ENCODE measurements at places on chromosomes 7 and 10.

DNA sequence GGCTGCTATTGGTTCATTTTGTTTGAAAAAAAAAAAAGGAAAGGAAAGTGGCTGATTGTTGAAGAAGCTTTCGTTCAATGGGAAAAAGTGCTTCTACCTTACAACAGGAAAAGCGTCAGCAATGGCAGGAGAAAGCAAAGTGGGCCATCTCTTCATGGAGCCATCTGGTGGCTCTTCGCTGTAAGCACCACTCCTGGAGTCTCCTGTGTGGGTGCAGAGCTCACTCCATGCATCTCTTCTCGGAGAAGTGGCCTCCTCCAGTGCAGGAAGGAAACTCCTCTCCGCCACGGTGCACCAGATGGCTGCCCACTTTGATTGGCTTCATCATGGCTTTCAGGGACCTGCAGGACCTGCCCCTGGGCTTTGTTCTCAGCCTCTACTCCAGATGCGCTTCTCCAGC is 250.9 kb downstream of the PTEN start:
- no peak for DNase-seq

DNA sequence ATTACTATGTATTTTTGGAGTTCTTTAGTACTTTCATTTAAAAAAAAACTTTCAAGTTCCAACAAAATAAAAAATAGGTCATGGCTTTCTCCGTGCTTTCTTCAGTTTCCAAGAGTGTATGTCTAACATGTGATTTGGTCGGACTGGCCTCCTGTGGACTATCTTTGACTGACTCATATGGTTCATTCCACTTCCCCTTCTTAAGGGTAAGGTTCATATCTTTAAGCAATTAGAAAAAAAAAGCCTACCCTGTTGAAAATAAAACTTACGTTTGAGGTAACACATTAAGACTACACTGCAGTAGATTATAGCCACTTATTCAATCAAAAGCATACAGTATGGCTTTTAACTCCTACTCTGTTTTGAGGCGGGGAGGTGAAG is 112.8 kb upstream of the AHR start:
- no peak for DNase-seq

- DNase-seq, result no peak
These were observed 5.7 kb downstream of the ZNF783 start for GRCh38 chr7:149267733-149268132.

- DNase-seq, result no peak
These were observed 114.0 kb downstream of the MLLT10 start for GRCh38 chr10:21648040-21648439.

DNA sequence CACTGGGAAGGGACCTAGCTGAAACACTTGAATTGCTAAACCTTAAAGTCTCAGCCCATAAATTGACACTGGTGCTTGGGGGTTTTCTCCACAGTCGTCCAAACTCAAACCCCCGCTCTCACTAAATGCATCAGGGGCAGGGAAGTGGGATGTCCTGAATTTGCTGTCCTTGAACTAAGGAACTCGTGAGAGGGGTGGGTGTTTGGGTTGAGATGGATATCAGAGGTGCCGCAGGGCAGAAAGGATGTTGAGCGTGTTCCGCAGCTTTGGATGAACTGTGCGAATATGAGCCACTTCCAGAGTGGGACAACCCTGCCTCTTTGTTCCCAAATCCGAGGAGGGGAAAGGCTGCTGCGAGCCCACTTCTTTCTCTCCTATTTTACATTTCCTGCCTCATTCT is 90.3 kb upstream of the LYZL2 start:
- no peak for DNase-seq

GRCh38 chr10:14163377-14164086 is 167.2 kb downstream of the FRMD4A start:
- DNase-seq, result no peak

- DNase-seq, result no peak
These were observed 490.8 kb upstream of the GRM3 start for GRCh38 chr7:86152926-86153325.

- DNase-seq, result no peak
These were observed 10.0 kb downstream of the FAM171A1 start for GRCh38 chr10:15361131-15361530.

GRCh38 chr7:148967032-148967372 is 61.3 kb downstream of the PDIA4 start:
- no peak for DNase-seq

- no peak for DNase-seq
These were observed 6.5 kb downstream of the COBL start for GRCh38 chr7:51310131-51310583.

GRCh38 chr7:151240942-151241754 is 7.3 kb downstream of the SMARCD3 start:
- no peak for DNase-seq

- no peak for DNase-seq
These were observed 31.8 kb downstream of the GSTO2 start for GRCh38 chr10:104300736-104301292.

- DNase-seq, result no peak
These were observed 16.1 kb upstream of the DMBT1 start for GRCh38 chr10:122544493-122544892.

- DNase-seq, result no peak
These were observed 171.9 kb upstream of the CACNA2D1 start for GRCh38 chr7:82615527-82615926.

GRCh38 chr7:156927571-156928405 is 21.7 kb upstream of the NOM1 start:
- no peak for DNase-seq

GRCh38 chr10:33602278-33602677 is 267.8 kb upstream of the NRP1 start:
- DNase-seq, result no peak

DNA sequence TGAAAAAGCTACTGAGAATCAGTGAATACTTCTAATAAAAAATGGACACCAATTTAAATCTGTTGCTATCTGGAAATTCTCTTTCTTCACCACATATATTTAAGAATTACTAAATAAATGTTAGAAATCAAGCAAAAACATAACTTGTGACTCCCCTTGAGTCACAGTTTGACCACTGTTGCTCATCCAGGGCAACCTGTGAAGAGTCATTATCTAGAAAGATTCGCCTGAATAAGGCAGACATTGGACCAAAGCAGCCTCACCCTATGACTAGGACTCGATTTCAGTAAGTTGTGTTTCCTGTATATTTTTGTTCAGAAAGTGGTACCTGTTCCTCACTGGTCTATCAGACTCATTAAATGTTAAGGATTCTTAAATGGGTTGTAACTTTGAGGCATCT is 572.4 kb downstream of the ATRNL1 start:
- no peak for DNase-seq

DNA sequence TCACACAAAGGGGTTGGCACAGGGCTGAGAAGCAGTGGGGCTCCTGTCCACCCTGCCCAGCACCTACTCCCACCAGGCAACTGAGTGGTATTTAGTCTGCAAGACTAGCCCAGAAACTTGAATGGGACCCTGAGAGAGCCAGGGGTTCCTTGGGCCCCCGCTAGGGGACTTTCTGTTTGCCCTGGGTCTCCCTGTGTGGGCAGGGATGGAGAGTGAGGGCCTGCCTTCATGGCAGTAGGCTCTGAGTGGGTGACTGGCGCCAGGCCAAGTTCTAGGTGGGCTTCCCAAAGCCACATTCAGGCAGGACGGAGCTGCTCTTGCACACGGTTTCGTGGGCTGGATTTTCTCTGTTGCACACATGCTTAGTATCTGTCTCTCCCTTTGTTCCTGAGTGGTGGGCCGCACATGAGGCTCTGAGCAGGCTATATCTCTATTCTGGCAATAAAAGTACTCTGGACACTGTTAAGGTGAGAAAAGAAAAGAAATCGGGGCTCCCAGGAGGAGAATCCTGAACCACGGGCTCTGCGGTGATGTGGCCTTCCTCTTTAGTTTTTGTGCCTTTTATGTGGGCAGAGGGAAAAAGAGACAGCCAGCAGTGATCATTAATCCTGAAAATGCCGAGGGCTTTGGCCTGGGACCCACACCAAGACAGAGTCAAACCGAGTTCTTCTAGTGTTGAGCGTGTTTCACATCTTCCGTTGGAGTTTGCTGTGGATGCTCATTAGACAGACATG is 26.9 kb downstream of the IL2RA start:
- no peak for DNase-seq

- DNase-seq, result no peak
These were observed 89.6 kb downstream of the LCOR start for GRCh38 chr10:96921655-96922054.

- no peak for DNase-seq
These were observed 26.3 kb upstream of the ITGB8 start for GRCh38 chr7:20304366-20304765.

DNA sequence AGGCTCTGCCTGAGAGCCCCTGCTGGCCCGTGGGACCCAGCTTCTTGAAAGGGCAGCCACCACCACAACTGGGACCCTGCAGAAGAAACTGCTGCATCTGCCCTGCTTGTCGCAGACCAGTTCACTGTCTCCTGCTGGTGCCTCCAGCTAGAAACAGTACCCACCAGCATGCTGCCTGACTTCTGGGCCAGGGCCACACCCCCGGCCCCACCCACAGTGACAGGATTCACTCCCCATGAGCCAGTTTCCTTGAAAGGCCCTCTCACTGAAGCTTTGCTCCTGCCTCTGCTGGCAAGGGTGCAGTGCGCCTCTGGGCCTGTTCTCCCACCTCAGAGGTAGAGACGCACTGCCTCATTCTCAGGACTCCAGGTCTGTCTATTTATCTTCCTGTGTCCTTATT is 32.4 kb downstream of the ANXA11 start:
- no peak for DNase-seq

DNA sequence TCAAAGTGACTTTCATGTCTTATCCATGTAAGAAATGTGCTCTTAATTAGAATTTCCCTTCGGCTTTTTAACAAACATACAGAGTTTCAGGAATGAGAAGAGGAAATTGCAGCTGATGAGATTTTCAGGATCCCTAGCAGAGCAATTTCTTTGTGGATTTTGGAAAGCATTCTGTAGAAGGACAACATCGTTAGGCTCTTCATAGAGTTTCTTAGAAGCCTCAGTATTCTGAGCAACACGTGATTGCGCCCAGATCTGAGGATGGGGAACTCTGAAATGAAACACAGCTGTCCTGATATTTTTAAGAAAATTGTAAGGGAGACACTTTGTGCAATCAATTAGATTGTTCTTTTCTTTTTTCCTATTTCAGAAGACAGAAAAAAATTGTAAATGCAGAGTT is 85.8 kb downstream of the LHFPL3 start:
- no peak for DNase-seq

DNA sequence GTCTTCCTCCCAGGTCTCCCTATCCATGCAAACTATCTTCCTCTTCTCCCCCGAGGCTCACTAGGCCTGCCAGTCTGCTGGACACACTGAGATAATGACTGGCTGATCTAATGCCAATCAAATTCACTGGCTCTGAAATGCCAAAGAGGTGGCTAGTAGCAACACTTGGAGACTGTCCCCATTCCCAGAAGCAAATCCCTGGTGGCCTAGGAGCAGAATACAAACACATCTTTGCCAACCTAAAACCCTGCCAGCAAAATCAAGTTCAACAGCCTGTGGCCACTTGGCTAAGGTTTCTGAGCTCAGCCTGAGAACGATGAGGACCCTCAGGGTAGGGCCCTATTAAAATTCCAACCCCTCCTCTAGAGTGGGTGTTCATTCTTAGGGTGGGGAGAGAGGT is 46.6 kb downstream of the SH3PXD2A start:
- DNase-seq, result no peak

DNA sequence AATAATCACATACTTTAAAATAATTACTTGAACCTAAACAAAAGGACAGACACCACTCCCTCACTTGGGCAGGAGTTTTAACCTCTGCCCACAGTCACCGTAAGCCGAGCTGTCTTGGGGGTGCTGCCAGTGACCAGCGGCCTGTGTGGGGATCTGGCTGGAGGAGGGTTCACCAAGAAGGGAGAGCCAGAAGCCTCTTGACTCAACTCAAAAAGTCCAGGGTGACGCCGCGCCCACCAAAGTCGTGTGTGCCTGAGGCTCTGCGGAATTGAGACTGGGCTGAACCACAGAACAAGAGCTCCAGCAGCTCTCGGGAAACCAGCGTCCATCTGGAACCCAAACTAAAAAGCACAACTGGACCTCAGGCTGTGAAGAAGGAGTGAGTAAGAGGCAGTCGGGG is 35.8 kb downstream of the ZFAND2A start:
- no peak for DNase-seq

GRCh38 chr7:93715234-93715633 is 140.7 kb upstream of the CALCR start:
- DNase-seq, result no peak

DNA sequence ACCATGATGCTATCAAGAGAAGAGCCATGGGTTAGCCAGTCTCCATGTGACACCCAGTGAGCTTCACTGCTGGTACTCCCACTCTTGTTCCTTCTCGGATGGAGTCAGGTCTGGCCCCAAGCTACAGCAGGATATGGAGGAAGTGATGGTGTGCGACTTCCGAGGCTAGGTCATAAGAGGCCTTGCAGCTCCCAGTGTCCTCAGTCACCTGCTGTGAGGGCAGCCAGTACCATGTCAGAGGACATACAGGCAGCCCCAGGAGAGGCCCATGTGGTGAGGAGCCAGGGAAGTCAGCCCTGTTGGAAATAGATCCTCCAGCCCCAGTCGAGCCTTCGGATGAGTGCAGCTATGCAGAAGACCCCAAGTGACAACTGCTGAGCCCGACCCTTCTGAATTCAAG is 237.0 kb downstream of the EBF3 start:
- DNase-seq, result no peak

DNA sequence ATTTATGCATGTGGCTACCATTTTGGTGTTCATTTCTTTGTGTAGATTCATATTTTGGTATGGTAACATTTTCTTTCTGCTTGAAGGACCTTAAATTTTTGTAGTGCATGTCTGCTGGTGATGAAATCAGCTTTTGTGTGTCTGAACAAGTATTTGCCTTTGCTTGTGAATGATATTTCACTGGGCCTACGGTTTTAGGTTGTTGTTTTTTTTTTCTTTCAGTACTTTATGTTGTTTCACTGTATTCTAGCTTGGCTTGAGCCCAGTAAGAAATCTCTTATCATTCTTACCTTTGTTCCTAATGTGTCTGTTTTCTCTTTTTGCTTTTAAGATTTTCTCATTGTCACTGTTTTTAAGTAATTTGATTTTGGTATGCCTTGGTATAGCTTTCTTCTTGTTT is 31.9 kb downstream of the SAMD8 start:
- no peak for DNase-seq

DNA sequence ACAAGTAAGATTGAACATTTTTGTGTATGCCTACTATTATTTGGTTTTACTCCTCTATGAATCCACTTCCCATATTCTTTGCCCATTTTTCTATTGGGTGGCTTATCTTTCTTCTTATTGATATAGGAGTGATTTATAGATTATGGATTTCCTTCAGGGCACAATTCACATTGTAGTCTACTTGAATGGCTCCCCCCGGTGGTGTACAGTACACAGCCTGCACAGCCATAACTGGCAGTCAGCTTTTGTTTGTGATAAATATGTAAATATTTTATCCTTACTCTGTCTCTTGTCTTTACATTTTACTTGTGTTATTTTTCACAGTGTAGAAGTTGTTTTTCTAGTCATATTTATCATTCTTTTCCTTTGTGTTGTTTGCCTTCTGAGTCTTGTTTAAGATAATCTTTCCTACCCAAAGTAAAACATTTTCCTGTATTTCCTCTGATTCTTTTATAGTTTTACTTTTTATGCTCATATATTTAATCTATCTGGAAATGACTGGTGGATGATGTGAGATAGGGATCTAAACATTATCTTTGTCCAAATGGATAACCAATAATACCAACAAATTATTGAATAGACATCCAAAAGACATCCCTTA is 23.9 kb upstream of the CALD1 start:
- DNase-seq, result no peak

Measured in hypothalamus (tissue), 51 donors.